ENCODE measurements at places on chromosomes 6 and 20.

- DNase-seq = no peak
- peaks cover 5% of the 10 kb centered on the region for H3K4me1 ChIP-seq
- no peak overlapping the region for H3K4me3 ChIP-seq
- H3K36me3 ChIP-seq = peaks cover 3% of the 10 kb centered on the region
- no peak overlapping the region for H3K27ac ChIP-seq
Observed at GRCh38 chr6:116411284-116411623, 40.5 kb downstream of the DSE start.

DNA sequence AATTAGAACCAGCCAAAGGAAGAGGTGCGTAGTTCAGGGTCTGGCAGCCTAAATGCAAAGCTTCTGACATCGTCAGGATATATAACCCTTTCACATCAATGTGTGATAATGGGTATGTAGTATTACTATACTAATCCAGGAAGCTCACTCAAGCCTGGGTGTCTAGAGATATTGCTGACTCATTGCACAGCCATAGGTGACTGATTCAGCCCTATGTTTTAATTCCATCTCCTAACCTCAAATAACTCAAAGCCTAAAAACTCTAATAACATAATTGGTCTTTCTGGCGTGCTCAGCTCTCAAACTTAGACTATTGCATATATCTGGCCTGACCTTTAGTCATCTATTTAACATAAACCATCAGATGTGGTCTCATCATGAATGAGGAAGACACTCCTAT is 658.4 kb downstream of the TBC1D32 start:
- no peaks in the 10 kb centered on the region for H3K4me1 ChIP-seq
- DNase-seq = no peak
- H3K27me3 ChIP-seq = no peaks in the 10 kb centered on the region
- no peaks in the 10 kb centered on the region for H3K36me3 ChIP-seq

DNA sequence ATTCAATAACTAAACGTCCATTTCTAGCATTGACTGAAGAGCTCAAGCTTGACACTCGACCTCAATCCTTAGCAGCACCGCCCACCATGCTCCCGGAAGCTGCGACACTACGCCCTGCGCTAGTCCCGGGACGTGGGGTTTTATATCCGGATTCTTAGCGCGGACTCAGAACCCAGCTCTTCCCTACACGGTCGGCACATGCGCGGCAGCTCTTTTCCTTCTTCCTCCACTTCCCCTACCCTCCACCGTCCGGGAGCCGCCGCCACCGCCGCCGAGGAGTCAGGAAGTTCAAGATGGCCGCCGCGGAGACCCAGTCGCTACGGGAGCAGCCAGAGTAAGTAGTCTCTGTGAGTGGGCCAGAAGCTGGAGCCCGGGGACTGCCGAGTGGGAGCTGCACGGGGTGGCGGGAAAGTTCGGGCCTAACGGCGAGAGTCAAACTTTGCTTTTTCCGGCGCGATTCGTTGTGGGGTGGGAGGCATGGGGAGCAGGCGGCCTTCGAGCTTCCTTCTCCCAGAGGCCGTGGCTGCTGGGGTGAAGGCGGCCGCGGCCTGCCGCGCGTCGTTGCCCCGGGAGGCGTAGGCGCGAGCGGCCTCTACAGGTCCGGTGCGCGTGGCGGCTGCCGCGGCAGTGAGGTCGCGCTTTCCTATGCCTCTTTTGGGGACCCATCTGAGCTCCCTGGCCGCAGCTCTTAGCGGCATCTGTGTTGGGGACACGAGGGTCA is 57.6 kb downstream of the FAM217A start:
- H3K27ac ChIP-seq = peak overlapping the region; percentile 99
- DNase-seq = peak; percentile 93
- H3K4me3 ChIP-seq = peak overlapping the region; percentile 86
- no peaks in the 10 kb centered on the region for H3K4me1 ChIP-seq
- H3K36me3 ChIP-seq = no peaks in the 10 kb centered on the region
- H3K27me3 ChIP-seq = no peaks in the 10 kb centered on the region

- no peaks in the 10 kb centered on the region for H3K4me1 ChIP-seq
- H3K27ac ChIP-seq = no peak overlapping the region
- no peak for DNase-seq
- no peaks in the 10 kb centered on the region for H3K36me3 ChIP-seq
Observed at GRCh38 chr20:26167499-26167898, 470.8 kb upstream of the ZNF337 start.

GRCh38 chr6:137150072-137150471 is 23.4 kb downstream of the IL22RA2 start:
- no peaks in the 10 kb centered on the region for H3K4me1 ChIP-seq
- no peaks in the 10 kb centered on the region for H3K27me3 ChIP-seq
- H3K36me3 ChIP-seq = no peaks in the 10 kb centered on the region
- no peak overlapping the region for H3K27ac ChIP-seq
- no peak overlapping the region for H3K4me3 ChIP-seq
- DNase-seq = no peak

DNA sequence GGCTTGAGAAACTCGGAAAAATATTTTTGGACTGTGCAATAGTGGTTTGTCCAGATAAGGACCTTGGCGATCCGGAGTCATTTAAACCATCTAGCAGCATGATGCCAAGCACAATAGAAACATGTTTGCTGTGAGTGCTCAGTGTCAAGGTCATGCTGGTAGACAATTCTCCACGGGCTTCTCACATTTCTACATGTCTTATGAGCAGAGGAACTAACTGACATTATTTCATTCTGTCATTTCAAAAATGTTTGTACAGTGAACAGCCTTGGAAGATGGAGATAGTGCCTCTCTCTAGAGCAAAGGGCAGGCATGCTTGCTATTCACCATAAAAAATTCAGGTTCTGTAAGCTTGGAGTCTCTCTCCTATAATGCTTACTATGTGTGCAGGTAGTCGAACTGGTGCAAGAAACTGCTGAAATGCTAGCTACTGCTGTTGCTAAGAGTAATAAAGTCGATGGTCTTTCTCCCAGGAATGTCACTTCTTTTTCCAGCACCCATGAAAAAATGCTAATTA is 25.4 kb upstream of the CCN2 start:
- no peak for DNase-seq
- no peaks in the 10 kb centered on the region for H3K27me3 ChIP-seq
- H3K36me3 ChIP-seq = no peaks in the 10 kb centered on the region
- no peak overlapping the region for H3K4me3 ChIP-seq
- no peak overlapping the region for H3K27ac ChIP-seq

GRCh38 chr6:17665132-17665531 is 41.6 kb downstream of the NUP153 start:
- no peaks in the 10 kb centered on the region for H3K4me1 ChIP-seq
- no peak for DNase-seq
- no peak overlapping the region for H3K4me3 ChIP-seq

- no peaks in the 10 kb centered on the region for H3K36me3 ChIP-seq
- no peaks in the 10 kb centered on the region for H3K27me3 ChIP-seq
- no peak for DNase-seq
- H3K4me1 ChIP-seq = no peaks in the 10 kb centered on the region
- no peak overlapping the region for H3K4me3 ChIP-seq
Observed at GRCh38 chr6:138517635-138518034, 18.3 kb upstream of the NHSL1 start.

DNA sequence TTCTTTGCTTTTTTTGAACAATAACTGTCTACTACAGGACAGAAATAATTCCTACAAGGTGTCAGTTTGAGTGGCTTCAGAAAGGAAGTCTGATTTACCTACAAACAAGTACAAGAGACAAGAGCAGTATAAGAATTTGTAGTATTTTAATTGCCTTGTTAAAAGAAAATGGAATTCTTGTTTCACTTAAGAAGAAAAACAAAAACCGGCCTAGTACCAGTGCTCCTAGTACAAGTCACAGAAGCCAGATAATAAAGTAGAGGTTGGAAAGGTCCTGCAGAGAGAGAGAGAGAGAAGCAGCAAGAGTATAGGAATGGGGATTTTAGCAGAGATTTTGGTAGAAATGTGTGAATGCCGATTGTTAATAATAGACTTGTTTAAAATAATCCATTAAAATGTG is 6.4 kb downstream of the TAB2 start:
- no peaks in the 10 kb centered on the region for H3K4me1 ChIP-seq
- no peaks in the 10 kb centered on the region for H3K36me3 ChIP-seq
- H3K27ac ChIP-seq = no peak overlapping the region
- no peak overlapping the region for H3K4me3 ChIP-seq
- no peaks in the 10 kb centered on the region for H3K27me3 ChIP-seq
- no peak for DNase-seq

DNA sequence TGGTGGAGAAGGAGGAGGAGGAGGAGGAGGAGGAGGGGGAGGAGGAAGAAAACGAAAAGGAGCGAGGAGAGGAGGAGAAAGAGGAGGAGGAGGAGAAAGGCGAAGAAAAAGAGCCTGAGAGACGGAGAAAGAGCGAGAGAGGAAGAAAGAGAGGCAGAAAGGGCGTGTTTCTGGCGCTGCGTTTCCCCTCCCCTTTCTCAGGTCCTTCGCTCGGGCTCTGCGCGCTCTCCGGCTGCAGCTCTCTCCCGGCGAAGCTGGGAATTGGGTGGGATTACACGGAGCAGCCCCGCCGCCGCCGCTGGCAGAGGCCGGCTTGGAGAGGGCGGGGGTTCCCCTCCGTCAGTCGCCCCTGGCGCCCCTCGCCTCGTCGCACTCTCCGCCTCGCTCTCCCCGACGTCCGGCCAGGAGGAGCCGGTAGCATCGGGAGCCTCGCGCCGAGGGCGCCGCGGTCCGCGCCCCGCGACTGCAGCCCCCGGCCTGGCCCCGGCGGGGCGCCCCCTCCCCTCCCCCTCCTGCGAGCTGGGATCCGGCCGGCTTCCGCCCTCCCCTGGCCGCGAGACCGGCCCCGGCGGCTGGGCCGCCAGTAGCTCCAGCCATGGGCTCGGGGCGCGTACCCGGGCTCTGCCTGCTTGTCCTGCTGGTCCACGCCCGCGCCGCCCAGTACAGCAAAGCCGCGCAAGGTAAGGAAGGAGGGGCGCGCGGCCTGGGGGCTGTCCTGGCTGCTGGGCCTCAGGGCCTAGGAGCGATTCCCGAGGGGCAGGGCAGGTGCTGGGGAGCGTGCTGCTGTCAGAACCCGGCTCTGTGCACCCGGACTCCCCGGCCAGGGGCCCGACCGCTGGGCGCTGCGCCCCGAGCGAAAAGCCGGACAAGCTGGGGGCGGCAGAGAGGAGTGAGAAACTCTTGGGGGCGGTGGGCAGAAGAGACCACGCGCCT is at the start of gene SCUBE3:
Gene SCUBE3, plus strand, starts transcription at position 133 of the 933 bp plus-strand sequence. Its CDS starts 463 bp downstream, at position 596.
- H3K36me3 ChIP-seq = no peaks in the 10 kb centered on the region
- peak within 1 kb of the TSS; percentile 57 for H3K4me3 ChIP-seq
- no peak within 1 kb of the TSS for H3K27ac ChIP-seq
- peaks cover 4% of the 10 kb centered on the region for H3K4me1 ChIP-seq
- peaks cover 18% of the 10 kb centered on the region for H3K27me3 ChIP-seq

GRCh38 chr6:117531809-117532725 is 49.6 kb downstream of the DCBLD1 start:
- no peaks in the 10 kb centered on the region for H3K27me3 ChIP-seq
- H3K27ac ChIP-seq = no peak overlapping the region
- DNase-seq = no peak
- no peak overlapping the region for H3K4me3 ChIP-seq
- H3K4me1 ChIP-seq = no peaks in the 10 kb centered on the region

DNA sequence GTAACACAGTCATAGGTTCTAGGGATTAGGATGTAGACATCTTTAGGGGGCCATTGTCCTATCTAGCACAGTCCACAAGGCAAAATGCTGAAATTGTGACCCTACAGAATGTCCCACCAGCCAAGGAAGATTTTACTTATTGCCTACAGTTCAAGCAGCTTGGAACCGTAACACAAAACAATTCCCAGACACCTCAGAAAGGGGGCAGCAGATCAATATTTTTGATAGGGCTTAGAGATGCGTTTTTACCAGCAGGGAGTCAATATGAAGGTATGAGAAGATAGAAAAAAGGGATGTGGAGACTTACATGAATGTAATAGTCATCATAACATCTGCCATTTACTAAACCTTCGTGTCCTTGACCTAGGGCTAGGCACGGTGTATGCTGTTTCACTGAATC is 81.0 kb downstream of the TMEM170B start:
- no peaks in the 10 kb centered on the region for H3K4me1 ChIP-seq
- H3K36me3 ChIP-seq = no peaks in the 10 kb centered on the region
- no peaks in the 10 kb centered on the region for H3K27me3 ChIP-seq

- no peak overlapping the region for H3K27ac ChIP-seq
- H3K4me3 ChIP-seq = no peak overlapping the region
- no peak for DNase-seq
- H3K36me3 ChIP-seq = peaks cover 18% of the 10 kb centered on the region
- H3K4me1 ChIP-seq = no peaks in the 10 kb centered on the region
Observed at GRCh38 chr6:78952362-78952761, 85.0 kb downstream of the IRAK1BP1 start.

DNA sequence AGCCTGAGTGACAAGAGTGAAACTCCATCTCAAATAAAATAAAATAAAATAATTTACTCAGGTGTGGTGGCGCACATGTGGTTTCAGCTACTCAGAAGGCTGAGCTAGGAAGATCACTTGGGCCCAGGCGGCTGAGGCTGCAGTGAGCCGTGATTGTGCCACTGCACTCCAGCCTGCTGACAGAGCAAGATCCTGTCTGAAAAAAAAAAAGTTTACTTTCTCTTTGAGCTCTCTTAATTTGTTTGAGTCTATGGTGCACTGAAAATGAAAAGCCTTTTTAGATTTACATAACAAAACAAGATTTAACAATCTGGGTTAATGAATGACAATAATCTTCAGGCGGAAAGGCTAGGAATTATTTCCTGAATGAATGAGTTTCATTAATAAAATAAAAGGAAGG is 23.3 kb upstream of the NHSL1 start:
- H3K4me1 ChIP-seq = no peaks in the 10 kb centered on the region
- no peak overlapping the region for H3K27ac ChIP-seq
- DNase-seq = no peak
- no peaks in the 10 kb centered on the region for H3K27me3 ChIP-seq

DNA sequence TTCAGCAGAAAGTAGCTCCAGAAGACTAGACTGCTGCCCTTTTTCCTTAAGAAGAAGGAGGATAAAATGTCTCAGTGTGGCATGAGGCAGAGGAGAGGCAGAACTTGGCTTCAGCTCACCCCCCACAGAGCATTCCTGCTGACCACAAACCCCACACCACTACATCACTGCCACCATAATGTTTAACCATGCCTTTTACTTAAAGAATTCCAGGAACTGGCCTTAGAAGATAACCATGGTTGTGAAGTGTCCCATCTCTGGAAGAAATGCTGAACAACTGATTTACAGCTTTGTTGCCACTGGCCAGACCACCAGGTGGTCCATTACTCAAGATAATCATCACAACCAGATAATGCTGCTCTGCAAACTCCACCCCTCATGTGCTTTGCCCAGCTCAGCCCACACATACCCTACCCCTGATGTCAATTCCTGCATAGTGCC is 154.1 kb downstream of the CD24 start:
- no peak overlapping the region for H3K27ac ChIP-seq
- H3K4me1 ChIP-seq = no peaks in the 10 kb centered on the region
- no peaks in the 10 kb centered on the region for H3K27me3 ChIP-seq
- no peak overlapping the region for H3K4me3 ChIP-seq
- H3K36me3 ChIP-seq = no peaks in the 10 kb centered on the region

DNA sequence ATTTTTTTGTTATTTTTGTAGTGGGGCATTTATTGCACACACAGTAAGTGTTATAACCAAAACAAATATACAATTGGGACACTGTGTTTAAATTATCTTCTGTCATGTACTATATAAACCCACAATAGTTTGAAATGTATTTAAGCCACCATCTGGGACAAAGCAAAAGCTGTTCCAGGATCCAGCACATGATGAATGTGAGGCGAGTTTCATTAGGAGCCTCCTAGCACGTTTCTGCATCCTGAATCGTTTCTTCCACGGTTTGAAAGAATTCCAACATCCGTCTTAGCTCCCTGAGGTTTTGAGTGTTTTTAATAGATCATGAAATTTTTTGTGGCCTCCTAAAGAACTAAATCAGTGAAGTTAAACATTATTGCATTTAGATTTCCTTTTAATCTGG is 65.8 kb downstream of the EYA4 start:
- H3K4me1 ChIP-seq = no peaks in the 10 kb centered on the region
- no peak overlapping the region for H3K27ac ChIP-seq
- H3K4me3 ChIP-seq = no peak overlapping the region
- H3K36me3 ChIP-seq = no peaks in the 10 kb centered on the region
- H3K27me3 ChIP-seq = no peaks in the 10 kb centered on the region

GRCh38 chr6:157981132-157981394 is 600 bp upstream of the SYNJ2 start:
- H3K27me3 ChIP-seq = no peaks in the 10 kb centered on the region
- peaks cover 5% of the 10 kb centered on the region for H3K4me1 ChIP-seq
- H3K4me3 ChIP-seq = peak overlapping the region; percentile 97
